ENCODE measurements at places on chromosomes 6 and 20.

DNA sequence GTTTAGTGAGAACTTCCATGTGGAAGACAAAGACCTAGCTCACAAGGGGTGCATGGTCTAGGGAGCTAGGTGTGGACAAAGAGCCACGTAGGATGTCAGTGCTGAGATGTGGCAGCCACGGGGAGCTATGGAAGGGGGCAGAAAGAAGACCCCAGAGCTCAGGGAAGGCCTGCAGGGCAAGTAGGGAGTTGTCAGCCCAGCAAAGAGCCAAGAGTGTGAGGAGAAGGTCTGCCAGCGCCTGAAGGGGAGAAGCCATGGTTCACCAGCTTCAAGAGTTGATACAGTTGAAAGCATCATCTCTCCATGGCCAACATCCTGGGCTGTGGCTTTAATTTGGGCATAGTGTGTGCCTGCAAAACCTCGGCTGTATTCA, 95.6 kb downstream of the CDH26 start:
- DNase-seq = no peak

- no peak for DNase-seq
Measured at GRCh38 chr20:57221916-57222630, 44.4 kb downstream of the BMP7 start.

GRCh38 chr6:155201461-155202226, 62.2 kb upstream of the CLDN20 start:
- no peak for DNase-seq

- DNase-seq = no peak
Measured at GRCh38 chr6:137926207-137926731, 59.2 kb downstream of the TNFAIP3 start.

DNA sequence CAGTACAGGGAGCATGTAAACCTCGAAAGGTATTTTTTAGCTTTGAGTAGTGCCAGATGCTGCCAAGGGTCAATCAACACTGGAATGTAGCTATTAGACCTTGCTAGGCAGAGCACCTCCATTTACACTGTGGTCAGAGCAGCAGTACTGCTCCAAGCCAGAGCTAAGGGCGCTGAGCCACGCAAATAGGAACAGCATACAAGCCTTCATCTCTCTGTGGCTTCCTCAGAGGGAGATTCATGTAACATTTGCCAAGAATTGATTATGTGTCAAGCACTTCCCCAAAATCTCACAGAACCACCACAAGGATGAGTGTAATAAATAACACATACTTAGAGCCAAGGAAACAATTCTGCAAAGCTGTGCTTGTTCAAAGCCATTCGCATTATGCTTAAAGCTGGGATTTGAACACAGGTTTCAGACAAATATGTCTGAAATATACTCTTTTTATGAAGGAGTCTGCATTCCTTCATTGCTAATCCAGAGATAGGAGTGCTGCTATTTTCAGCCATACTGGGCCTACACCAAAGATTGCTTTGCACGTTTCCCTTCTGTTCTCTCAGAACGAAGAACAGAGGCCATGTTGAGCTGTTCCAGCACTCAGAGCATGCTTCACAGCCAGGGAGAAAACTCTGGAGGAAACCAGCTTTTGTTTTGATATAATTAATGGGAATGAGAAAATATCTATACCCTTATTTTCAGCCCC, 97.7 kb downstream of the SLC16A10 start:
- DNase-seq = no peak

- DNase-seq = no peak
Measured at GRCh38 chr6:175680-176079, 116.6 kb upstream of the DUSP22 start.

DNA sequence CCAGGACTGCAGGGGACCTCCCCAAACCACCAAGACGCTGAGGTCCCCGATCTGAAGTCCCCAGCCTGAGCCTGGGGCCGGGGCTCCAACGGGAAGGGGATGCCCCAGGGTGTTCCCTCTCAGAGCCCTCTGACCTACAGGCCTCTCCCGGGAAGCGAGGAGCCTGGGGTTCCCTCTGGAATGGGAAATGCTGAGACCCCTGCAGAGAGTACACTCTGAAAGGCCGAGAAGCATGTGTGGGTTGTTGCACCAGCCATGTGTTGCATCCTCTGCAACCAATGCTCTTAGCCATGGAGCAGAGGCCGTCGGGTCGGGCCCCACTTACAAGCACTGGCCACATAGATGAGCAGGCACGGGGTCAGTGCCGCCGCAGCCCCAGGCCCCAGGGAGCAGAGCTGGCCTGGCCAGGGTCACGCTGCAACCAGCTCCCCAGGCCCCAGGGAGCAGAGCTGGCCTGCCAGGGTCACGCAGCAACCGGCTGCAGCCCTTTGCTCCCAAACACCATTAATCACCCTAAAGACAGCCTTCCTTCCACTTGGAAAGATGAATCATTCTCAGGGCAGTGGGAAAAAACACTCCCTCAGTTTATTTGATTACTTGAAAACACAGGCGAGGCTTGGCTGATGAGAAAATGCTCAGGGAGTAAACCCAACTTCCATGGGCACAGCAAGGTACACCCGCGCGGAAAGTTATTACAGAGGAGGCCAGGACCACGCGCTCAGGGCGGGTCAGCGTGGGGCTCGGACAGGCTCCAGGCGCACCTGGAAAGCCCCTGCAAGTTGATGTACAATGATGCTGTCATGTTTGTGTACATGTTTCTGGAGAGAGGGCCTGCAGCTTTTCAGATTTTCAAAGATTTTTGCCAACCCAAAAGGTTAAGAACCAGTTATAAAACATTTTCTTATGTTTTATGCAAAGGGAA, 78.0 kb upstream of the AFDN start:
- DNase-seq = no peak

DNA sequence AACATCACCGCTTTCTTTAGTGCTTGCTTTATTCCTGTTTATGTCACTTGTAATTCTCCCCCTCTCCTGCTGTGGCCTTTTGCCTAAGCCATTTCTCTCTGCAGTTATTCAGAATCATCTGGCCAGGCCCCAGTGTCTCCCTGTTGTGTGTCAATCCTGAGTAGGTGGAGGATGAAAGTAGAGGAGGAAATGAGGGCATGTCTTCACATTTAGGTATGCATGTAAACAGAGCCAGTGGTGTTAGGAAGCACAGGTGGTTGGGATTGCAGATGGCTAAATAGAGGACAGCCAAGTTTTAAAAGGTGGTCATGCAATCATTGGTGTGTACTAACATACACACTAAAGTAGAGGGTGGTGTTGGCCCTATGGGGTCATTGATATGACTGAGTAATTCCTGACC, 5.2 kb downstream of the PRSS35 start:
- DNase-seq = no peak

DNA sequence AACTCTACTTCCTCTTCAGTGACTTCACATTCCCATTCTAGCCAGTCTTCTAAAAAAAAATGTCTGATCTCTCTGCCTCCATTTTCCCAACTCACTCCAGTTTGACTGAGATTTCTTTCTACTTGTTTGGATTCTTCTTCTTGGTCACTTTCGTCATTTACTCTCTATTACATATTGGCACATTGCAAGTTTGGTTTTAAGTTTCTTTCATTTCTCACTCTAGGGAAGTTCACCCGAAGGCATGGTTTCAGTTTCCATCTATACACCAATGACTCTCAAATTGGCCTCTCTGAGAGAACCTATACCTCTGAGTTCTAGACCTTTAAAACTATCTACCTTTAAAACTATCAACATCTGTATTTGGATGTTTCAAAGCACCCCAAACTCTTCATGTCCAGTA, 51.3 kb downstream of the CD109 start:
- DNase-seq = peak; percentile 54

DNA sequence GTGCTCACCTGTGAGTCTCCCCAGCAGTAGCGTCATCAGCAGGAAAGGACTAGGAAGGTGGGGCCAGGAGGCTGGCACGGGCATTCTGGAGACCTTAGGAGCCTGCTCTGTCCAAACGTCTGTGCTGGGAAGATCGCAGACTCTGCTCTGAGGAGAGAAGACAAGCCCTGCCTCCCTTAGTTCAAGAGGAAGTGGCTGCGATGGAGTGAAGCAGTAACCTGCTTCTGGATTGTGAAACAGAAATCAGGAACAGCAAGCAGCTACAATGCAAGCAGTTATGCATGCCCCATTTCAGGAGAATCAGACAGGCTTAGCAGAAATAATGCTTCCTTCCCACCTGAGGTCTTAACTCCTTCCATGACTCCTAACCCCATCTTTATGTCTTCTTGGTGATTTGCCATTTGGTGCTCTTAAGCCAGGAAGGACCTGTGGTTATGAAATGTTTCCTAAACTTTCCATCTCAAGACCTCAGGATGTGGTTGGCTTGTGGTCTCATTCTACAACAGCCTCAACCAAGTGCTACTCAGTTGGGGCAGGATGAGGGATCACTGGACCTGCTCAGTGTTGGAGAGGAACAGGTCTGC, at the start of gene SIRPB1:
TSS of gene SIRPB1 (minus strand) at position 149 of the 584 bp plus-strand sequence. CDS start at position 84, 65 bp downstream.
- peak; percentile 43 for DNase-seq

GRCh38 chr20:39878809-39879208, 810.2 kb downstream of the MAFB start:
- DNase-seq = no peak

DNA sequence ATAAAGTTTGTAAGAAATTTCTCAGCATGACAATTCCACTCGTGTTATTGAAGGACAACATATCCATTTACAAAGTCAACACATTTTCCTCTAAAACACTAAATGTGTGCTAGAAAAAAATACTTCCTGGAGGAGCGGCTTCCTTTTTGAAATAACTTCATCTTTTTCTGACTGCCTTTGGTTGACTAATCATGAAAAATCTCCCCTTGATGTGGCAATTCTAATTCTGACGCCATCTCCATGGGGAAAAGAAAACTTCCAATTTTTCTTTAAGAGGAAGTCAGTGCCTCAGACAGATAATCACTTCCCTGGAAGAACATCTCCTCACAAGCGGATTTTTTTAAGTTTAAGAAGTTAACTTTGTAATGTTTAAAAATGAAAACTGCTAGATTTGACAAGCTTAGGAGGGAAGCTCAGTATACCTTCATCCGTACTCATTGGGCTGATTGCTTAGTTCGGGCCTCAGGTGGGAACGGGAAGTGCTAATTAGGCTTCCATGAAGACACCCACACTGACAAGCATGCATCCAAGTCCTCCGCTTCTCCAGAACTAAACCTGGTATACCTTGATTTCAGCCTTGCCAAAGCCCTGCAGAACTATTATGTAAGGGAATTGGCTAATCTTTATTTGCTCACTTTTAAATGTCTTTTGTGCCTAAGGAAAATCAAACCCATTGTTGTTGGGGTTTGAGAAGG, 35.1 kb upstream of the DUSP22 start:
- no peak for DNase-seq

DNA sequence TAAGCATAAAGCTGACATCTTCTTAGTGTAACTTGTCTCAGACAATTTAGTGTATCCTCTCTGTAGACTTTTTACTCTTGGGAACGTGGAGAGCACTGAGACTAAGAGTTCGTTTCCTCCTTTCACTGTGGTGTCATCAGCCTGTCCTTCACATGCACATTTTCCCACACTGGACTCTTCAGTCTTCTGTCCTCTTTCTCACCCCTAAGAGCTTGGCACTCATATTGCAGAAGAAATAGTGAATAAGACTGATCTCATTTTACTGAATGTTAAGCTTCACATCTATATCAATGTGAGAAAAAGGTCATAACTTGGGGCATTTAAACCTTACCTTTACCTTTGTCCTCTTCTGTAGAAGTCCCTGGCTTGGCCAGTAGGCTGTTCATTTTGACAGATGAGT, 25.6 kb downstream of the FUCA2 start:
- DNase-seq = no peak

DNA sequence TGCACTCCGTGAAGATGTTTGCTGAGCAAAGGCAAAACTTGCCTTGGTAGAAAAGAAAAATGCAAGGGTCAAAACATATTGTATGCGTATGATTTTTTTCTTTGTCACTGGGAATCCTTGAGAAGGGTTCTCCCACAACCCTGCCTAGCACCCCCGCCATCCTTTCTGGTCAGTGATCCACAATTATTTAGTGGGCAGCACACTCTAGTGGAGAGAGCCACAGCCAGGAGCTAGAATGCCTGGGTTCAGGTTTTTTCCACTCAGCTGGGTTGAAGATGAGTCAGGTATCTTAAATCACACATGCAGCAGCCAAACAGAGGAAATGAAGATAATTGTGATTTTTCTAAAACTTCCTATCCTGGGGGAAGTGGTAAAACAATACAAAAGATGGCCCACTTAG, 243.1 kb downstream of the PKHD1 start:
- DNase-seq = no peak

- DNase-seq = no peak
Measured at GRCh38 chr6:138211601-138212000, 6.7 kb downstream of the PBOV1 start.

- DNase-seq = peak; percentile 43
Measured at GRCh38 chr20:64010711-64011237, 25.2 kb upstream of the C20orf204 start.

- DNase-seq = no peak
Measured at GRCh38 chr20:44247586-44248409, 690 bp downstream of the GDAP1L1 start.

- DNase-seq = no peak
Measured at GRCh38 chr6:116200619-116201249, 53.1 kb downstream of the TSPYL4 start.
